Endothelial cell of umbilical vein (primary cell): ENCODE measurements at places on chromosomes 16 and 17. TPM values are rescaled to one million over a fixed set of nuclear protein-coding genes. Genes with fewer than 3 reads are reported as not detected.

The TMEM88 gene
- 165 and 185 TPM in 2 replicates for polyA plus RNA-seq

The GPR142 gene
- not detected in 2 replicates for polyA plus RNA-seq

The OTOP2 gene
- not detected in 2 replicates for polyA plus RNA-seq

DNA sequence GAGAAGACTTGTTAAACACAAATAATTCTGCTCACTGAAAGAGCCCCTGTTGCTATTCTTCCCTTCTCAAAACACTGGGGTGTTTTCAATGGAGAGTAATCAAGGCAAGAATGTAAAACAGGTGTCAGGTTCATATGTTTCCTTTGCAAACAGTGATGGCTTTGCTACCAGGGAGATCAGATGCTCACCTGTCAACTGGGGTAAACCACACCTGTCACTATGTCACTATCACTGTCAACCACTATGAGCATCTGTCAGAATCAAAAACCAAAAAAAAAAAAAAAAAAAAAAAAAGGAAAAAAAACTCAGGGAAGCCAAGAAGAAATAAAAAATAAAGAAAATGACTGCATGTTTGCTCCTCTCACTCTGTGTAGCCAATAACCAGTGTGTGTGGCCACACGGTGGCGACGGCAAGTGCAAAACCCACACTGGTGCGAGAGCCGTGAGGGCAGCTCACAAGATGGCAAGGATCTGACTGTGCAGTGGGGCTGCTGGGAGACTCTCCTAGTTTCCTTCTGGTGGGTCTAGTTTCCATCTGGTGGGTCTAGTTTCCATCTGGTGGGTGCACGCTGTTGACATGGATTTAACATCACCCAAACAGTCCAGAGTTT, 22.7 kb downstream of the USP22 start:
- no peak for DNase-seq
- H3K27me3 ChIP-seq = no peaks in the 10 kb centered on the region
- H3K36me3 ChIP-seq = peaks cover 71% of the 10 kb centered on the region
- no peak overlapping the region for H3K4me3 ChIP-seq
- H3K4me1 ChIP-seq = no peaks in the 10 kb centered on the region
- no peak overlapping the region for H3K27ac ChIP-seq

GRCh38 chr17:18278867-18279266, 18.4 kb downstream of the MIEF2 start:
- no peaks in the 10 kb centered on the region for H3K4me1 ChIP-seq
- no peak for DNase-seq
- H3K4me3 ChIP-seq = no peak overlapping the region
- H3K36me3 ChIP-seq = peaks cover 47% of the 10 kb centered on the region

DNA sequence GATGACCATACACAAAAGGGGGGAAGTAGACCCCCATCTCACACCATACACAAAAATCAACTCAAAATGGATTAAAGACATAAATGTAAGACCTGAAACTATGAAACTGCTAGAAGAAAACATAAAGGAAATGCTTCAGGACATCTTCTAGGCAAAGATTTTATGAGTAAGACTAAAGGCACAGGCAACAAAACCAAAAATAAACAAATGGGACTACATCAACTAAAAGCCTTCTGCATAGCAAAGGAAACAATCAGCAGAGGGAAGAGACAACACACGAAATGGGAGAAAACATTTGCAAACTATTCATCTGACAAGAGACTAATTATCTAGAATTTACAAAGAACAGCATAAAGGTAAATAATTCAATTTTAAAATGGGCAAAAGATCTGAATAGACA, 152.1 kb downstream of the AXIN2 start:
- no peaks in the 10 kb centered on the region for H3K36me3 ChIP-seq
- DNase-seq = no peak
- H3K27me3 ChIP-seq = peaks cover 3% of the 10 kb centered on the region
- no peaks in the 10 kb centered on the region for H3K4me1 ChIP-seq

GRCh38 chr17:691423-691822, 23.2 kb downstream of the VPS53 start:
- peaks cover 22% of the 10 kb centered on the region for H3K4me1 ChIP-seq
- no peak for DNase-seq
- no peak overlapping the region for H3K4me3 ChIP-seq
- no peak overlapping the region for H3K27ac ChIP-seq

GRCh38 chr16:89048090-89048725, 45.4 kb upstream of the ACSF3 start:
- DNase-seq = no peak
- H3K27ac ChIP-seq = no peak overlapping the region

DNA sequence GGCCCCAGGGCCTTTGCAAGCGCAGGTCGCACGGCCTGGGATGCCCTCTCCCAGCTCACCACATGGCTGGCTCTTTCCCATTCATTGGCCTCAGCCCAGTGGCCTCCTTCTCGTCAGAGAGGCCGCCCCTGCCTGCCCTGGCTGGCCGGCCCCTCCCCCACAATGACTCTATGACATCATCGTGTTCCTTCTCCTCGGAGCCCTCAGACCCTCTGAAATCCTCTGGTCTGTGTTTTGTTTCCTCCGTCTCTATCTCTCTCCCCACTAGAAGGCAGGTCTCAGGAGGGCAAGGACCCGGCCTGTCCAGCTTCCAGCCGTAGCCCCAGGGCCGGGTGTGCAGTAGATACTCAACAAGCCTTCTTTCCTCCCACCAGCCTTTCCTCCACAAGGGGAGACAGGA, 164.8 kb upstream of the FOXF1 start:
- no peak overlapping the region for H3K27ac ChIP-seq
- H3K4me1 ChIP-seq = peaks cover 40% of the 10 kb centered on the region
- DNase-seq = no peak
- no peaks in the 10 kb centered on the region for H3K27me3 ChIP-seq
- no peak overlapping the region for H3K4me3 ChIP-seq

- no peaks in the 10 kb centered on the region for H3K36me3 ChIP-seq
- H3K27ac ChIP-seq = no peak overlapping the region
- no peak for DNase-seq
- no peaks in the 10 kb centered on the region for H3K27me3 ChIP-seq
- H3K4me1 ChIP-seq = no peaks in the 10 kb centered on the region
These were observed 57.3 kb upstream of the RPL38 start for GRCh38 chr17:74146196-74146595.

- peaks cover 5% of the 10 kb centered on the region for H3K36me3 ChIP-seq
- peaks cover 29% of the 10 kb centered on the region for H3K4me1 ChIP-seq
- H3K27me3 ChIP-seq = no peaks in the 10 kb centered on the region
- H3K27ac ChIP-seq = no peak overlapping the region
- no peak overlapping the region for H3K4me3 ChIP-seq
- DNase-seq = peak; percentile 42
These were observed 3.3 kb downstream of the ORMDL3 start for GRCh38 chr17:39923836-39924690.

GRCh38 chr17:31321481-31321880, at the start of gene EVI2A:
Gene EVI2A (minus strand): TSS chr17:31321622. CDS start chr17:31319013, 2,609 bp downstream.
- DNase-seq = peak; percentile 57
- H3K4me1 ChIP-seq = peaks cover 11% of the 10 kb centered on the region
- H3K27ac ChIP-seq = peak within 1 kb of the TSS; percentile 39

- no peaks in the 10 kb centered on the region for H3K36me3 ChIP-seq
- peaks cover 22% of the 10 kb centered on the region for H3K4me1 ChIP-seq
- H3K4me3 ChIP-seq = no peak overlapping the region
- no peaks in the 10 kb centered on the region for H3K27me3 ChIP-seq
- no peak overlapping the region for H3K27ac ChIP-seq
- no peak for DNase-seq
These were observed 249.1 kb downstream of the C16orf95 start for GRCh38 chr16:87067836-87068761.
